ENCODE measurements at places on chromosomes 4 and X.

- no peak for DNase-seq
Observed at GRCh38 chr4:45803994-45804393, 319.9 kb downstream of the GABRG1 start.

DNA sequence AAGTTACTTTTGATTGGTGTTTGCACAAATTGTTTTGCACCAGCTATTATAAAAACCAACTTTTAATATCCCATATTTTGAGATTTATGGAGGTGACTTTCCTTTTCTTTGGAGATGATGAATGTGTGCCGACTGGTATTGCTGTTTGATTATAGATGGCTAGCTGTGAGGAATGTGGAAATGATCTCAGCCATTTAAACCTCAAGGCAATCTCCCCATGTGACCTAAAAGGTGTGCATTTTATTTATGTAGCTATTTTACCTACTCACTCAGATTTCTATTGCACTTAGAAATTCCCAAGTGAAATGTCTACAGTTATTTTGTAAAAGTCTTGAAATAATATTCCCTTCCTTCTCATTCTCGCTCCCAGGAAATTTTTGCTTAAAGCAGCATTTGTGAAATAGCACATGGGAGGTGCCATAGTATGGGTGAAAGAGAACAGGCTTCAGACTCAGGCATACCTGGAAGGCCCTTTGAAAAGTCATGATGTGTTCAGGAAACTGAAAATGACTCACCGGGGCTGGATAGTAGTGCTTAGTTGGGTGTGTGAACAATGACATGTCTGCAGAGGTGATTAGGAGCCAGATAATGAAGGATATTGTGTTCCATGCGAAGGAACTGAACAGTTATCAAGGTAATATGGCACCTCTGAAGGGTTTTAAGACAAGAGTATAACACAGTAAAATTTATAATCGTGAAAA, 247.6 kb downstream of the CBLL2 start:
- DNase-seq = no peak

GRCh38 chr4:24287096-24287495, 297.3 kb downstream of the DHX15 start:
- no peak for DNase-seq

GRCh38 chr4:168259096-168259495, 59.5 kb downstream of the DDX60 start:
- DNase-seq = no peak

GRCh38 chr4:36921476-36922216, 322.9 kb upstream of the NWD2 start:
- no peak for DNase-seq

- DNase-seq = no peak
Observed at GRCh38 chr4:180203349-180203748, 2039.9 kb upstream of the TENM3 start.

DNA sequence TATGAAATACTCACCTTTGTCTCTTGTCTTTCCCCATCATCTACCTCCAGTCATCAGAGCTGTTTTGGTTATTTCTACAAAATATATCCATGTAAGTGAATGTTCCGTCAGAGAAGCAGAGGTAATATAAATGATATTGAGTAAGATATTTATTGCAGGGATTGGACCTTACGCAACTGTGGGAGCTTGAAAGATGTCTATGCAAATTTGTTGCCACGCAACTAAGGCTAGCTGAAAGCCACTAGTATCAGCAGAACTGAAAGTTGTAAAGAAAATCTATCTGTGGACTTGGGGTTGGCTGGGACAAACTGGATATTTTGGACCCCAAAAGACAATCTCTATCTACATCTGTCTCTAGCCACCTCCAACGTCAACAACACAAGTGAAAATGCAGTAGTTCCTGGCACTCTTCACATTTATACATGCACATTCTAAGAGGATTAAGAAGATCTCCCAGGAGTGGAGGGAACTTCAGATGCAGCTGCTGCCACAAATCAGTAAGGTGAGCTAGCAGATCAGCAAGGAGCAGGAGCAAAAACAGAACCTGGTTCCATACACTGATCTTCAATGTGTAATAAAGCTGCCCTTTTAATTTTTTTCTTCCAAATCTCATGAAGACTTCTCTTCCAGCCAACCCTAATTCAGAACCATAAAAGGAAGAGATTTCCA, 8.5 kb upstream of the CCSER1 start:
- no peak for DNase-seq

- no peak for DNase-seq
Observed at GRCh38 chrX:29671421-29671820, 543.9 kb upstream of the MAGEB2 start.

DNA sequence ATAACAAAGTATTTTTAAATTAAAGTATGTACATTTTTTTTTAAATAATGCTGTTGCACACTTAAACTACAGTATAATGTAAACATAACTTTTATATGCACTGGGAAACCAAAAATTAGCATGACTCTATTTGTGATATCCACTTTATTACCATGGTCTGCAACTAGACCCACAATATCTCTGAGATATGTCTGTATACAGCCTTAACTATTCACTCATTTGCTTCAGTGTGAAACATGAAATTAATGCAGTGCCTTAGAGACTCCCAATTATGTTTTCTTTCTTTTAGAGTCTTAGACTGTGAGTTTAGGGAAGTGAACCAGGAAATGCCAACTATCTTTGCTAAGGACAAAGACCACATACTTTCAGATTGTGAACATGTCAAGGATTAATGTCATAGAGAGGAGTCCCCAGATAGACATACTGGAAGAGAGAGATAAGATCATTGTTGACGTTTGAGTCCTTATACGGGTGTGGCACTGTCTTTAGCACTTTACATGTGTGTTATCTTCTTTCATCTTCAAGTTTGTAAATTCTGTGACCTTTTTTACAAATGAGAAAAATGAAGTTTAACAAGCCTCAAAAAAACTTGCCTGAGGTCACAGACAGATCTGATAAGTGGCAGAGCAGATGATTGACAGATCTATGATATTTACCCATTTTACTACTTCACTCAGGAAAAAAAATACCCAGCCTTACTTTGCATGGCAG, 23.2 kb downstream of the CXorf58 start:
- DNase-seq = no peak

DNA sequence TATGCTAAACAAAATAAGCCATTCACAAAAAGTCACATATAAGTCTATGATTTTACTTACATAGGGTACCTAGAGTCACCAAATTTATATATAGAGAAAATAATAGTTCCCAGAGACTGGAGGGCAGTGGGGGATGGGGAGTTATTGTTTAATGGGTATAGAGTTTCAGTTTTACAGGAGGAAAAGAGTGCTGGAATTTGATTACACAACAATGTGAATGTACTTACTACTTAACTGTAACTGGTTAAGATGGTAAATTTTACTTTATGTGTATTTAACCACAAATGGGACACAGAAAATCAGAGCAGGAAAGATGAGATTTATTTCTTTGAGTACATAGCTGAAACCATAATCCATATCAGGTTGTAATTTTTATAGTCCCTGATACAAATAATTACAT, 144.4 kb downstream of the TMA16 start:
- DNase-seq = no peak

DNA sequence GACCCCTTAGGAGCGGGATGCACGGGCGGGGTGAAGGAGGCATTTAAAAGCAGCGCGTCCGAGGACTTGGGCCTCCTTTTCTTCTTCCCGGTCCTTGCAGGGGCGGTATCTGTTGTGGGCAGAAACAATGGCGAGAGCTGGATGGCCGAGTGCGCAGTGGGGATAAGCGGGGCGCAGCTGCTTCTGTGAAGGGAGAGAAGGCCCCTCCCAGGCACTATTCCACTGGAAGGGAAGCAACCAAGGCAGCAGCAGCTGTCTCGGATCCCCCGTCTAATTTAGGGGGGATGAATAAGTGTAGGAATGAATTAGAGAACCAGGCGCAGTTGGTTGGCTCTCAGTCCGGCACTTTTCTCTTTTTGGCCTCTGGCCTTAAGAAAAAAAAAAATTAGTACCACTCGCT, 995 bp downstream of the SMARCA5 start:
- no peak for DNase-seq

GRCh38 chr4:174933083-174933482, 14.9 kb downstream of the ADAM29 start:
- no peak for DNase-seq

DNA sequence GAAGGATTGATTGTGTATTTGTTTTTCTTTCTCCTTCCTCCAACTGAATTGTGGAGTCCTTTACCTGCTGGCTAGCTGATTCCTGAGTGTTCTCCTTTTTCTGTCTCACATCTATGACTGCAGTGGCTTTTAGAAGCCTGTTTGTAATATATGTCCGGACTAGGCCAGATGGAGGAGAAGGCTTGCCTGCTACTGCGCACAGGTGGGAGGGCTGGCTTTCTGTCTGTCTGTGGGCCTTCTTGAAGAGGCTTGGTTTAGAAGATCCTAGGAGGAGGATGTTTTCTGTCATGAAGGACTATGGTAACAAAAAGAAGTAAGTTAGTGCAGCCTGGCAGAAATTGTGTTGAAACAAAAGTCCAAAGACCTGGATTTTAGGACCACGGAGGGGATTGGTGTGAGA, 8.5 kb downstream of the PPP1R3F start:
- no peak for DNase-seq

- no peak for DNase-seq
Observed at GRCh38 chr4:1982124-1983052, 26.4 kb downstream of the NELFA start.

DNA sequence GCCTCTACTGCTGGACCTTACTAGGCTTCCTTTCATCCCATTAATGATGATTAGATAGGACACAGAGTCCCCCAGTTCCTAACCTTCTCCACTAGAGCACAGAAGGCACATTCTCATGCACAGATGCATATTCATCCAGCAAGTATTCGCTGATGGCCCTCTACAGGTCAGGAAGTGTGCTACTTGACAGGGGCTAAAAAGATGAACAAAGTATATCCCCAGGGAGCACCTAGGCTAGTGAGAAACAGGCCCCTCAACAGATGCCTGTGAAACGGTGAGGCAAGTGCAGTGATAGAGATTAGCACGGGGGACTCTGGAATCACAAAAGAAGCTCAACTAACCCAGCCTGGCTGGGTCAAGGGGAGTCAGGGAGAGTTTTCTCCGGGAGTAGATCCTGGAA, 95.8 kb downstream of the MGST2 start:
- DNase-seq = no peak

- DNase-seq = no peak
Observed at GRCh38 chr4:168453146-168453545, 27.1 kb downstream of the DDX60L start.

GRCh38 chr4:41363384-41363981, 106.8 kb downstream of the UCHL1 start:
- DNase-seq = no peak

DNA sequence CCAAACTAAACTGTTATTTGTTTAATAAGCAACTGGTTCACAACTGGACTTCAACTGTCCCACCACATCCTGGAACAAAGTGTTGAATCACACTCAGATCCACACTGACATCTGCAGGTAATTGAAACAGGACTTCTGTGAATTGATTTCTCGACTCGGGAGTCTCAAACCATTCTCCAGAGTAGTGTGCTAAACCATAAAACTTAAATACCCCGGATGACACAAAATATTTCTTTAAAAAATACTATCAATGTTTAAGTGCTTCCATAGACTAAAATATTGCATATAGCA, 95.4 kb upstream of the PLAC1 start:
- DNase-seq = no peak

DNA sequence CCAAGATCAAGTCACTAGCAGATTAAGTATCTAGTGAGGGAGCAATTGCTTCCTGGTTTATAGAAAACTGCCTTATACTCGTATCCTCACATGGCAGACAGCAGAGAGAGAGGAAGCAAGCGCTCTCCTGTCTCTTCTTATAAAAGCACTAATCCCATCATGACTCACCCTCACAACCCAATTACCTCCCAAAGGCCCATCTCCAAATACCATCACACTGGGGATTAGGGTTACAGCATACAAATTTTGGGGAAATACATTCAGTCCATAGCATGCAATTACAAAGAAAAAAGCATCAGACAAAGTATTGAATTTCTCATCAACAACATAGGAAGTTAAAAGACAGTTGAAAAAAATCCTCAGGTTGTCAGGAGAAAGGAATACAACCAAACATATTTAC, 292.6 kb downstream of the IQCM start:
- no peak for DNase-seq

- no peak for DNase-seq
Observed at GRCh38 chr4:38625508-38625907, 38.5 kb upstream of the KLF3 start.

- no peak for DNase-seq
Observed at GRCh38 chr4:100466501-100466900, 51.3 kb downstream of the EMCN start.

DNA sequence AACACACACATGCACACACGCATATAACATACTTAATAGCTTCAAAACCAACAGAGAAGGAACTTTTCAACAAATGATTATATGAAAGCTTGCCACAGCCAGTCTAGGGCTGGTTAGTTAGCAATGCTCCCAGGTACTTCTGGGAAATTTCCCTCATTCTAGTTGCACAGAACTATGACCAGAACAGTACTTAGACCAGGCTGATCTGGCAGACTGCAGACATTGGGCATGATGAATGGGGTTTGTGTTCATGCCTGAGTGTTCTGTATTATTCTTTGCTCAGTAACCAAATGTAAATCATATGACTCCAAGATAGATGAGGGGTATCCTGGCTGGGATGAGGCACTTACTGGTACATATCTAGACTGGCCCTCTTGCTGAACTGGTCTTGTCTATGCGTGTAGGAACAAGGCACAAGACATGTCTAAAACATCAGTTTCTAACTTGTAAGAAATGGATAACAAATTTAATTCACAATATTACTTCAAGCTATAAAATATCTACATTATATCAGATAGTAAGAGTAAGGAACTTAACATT, 50.3 kb upstream of the GEMIN8 start:
- no peak for DNase-seq

- no peak for DNase-seq
Observed at GRCh38 chr4:177546745-177547144, 104.5 kb upstream of the AGA start.

DNA sequence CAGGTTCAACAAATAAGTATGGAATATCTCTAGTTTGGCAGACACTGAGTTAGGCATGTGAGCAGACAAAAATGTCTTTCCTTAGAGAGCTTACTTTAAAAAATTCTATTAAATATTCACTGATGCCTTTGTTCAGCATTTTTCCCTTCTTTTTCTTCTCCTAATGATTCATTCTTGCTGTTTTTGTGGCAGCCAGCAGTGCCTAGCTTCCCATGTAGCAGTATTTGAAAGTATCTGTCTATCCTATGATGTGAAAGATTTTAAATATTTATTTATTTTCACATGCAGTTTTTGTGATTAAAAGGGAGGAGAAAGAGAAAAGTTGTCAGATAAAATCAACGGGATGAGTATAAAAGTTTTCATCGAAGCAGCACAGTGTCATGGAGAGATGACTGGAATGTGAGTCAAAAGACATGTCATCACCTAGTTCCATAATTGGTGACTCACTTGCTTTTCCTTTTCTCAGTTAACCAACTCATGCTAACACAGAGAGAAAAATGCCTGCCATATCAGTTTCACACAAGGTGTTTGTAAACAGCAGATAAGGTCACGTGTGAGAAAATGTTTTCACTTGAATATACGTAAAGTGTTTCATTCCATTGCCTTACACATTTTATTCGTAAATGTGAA, 69.8 kb downstream of the BMPR1B start:
- no peak for DNase-seq

- peak; percentile 61 for DNase-seq
Observed at GRCh38 chrX:15336023-15336413, 695 bp upstream of the PIGA start.

GRCh38 chrX:40006106-40007017, 91.4 kb downstream of the BCOR start:
- peak; percentile 52 for DNase-seq
